Stimulated activated CD8-positive, alpha-beta memory T cell treated with anti-CD3 and anti-CD28 coated beads, Interleukin-12 subunit alpha, Interleukin-12 subunit beta, amount 100 ng/mL, for 1 hour (primary cell): ENCODE measurements at places on chromosomes 3 and 15.

- DNase-seq = no peak
These were observed 20.8 kb downstream of the CAND2 start for GRCh38 chr3:12817343-12817710.

DNA sequence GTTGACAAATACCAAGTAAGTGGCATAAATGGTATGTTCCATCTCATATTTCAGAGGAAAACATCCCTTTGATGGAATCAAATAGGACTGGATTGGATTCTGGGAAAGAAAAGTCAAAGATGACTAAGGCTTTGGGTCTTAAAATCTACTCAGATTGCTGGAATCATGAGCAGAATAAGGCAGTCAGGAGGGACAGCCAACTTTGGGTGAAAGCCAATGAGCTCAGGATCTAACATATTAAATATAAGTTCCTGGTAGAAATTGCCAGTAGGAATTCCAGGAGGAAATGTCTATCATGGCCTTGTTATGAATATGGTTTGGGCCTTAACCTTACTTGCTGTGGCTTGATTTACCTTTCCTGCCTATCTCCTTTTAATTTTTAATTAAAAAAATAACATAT, 55.3 kb downstream of the ISL2 start:
- no peak for DNase-seq

DNA sequence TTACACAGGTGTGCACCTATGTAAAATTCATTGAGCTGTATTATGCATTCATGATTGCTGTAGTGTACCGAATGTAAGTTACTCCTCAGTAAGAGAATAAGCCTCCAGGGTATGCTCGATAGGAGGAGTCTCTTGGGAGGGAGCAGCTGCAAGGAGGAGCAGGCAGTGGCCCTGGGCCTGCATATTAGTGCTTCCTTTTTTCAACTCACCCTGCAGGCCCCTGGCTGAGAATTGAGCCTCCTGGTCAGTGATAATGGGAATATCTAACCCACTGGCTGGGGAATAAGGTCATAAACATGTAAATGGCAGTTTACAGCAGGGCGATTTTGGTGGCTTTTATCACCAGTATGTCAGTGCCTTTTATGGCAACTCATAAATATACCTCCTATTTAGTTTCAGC, 21.7 kb upstream of the SFMBT1 start:
- DNase-seq = no peak

GRCh38 chr3:177133860-177134815, 63.1 kb downstream of the TBL1XR1 start:
- no peak for DNase-seq
